ENCODE measurements at places on chromosomes 16 and 17.

DNA sequence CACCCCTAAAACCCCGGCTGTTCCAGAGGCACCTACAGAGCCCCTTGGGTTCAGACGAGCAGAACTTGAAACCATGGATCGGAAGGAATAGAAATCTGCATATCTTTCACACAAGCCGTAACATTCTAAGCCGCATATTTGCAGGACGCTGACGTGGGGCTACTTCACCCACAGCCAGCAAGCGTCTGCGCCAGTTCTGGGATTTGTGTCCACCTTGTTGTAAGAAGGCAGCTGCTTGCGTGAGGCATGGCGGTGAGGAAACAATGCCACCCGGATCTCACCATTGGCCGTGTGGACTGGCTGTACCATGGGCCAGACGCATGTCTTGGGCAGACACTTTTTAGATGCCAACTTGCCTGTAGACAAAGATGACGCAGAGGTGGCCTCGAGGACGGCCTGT lies 34.5 kb downstream of the TNFRSF13B start:
- no peak for DNase-seq

DNA sequence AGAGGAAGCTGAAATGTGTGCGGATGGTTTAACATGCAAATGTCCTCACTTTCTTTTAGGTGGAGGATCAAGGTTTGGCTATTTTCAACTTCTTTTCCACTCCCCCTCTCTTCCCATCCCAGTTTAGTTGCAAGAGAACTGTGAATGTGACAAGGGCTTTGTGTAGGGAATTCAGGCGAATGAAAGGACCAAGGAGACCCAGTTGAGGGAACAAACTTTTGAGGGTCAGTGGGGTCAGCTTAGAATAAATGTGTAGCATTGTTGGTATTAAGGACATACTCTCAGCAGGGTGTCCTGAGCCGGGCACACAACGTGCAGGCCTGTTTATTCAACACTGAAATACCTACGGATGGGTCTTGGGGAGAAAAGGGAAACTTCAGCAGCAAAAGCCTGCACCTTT lies 346.0 kb downstream of the PMP22 start:
- no peak for DNase-seq

- DNase-seq = no peak
Observed at GRCh38 chr16:86956437-86956836, 360.8 kb downstream of the C16orf95 start.

DNA sequence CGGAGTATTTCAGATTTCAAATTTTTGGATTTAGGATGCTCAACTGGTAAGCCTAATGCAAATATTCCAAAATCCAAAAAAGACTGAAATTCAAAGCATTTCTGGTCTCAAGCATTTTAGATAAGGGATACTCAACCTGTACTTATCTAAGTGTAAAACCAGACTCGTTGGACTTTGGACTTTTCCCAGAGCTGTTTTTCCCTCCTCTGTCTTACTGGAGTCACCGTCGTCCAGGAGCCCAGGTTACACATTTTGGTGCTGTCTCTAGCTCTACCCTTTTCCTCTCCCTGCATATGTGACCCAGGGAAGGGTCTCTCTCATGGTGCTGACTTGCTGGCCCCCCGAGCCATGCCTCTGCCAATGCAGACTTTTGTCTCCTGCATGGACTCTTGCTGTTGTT lies 46.0 kb upstream of the MMP2 start:
- DNase-seq = no peak

DNA sequence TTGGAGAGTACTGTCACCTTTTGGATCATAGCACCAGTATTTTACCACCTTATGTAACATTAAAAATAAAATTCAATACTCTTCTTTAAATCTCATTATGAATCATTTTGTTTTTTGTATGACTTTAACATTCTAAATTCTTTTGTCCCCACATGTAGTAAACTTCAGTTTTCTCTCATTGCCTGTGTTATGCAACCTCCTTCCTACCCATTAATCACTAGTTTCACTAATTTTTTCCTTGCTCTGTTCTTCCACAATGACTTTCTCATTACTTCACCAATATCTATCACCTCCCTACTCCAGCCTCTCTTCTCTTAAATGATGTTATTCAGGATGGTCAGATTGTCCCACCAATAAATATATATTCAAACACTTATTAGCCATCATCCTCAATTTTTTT lies 68.7 kb downstream of the TTC19 start:
- DNase-seq = no peak

DNA sequence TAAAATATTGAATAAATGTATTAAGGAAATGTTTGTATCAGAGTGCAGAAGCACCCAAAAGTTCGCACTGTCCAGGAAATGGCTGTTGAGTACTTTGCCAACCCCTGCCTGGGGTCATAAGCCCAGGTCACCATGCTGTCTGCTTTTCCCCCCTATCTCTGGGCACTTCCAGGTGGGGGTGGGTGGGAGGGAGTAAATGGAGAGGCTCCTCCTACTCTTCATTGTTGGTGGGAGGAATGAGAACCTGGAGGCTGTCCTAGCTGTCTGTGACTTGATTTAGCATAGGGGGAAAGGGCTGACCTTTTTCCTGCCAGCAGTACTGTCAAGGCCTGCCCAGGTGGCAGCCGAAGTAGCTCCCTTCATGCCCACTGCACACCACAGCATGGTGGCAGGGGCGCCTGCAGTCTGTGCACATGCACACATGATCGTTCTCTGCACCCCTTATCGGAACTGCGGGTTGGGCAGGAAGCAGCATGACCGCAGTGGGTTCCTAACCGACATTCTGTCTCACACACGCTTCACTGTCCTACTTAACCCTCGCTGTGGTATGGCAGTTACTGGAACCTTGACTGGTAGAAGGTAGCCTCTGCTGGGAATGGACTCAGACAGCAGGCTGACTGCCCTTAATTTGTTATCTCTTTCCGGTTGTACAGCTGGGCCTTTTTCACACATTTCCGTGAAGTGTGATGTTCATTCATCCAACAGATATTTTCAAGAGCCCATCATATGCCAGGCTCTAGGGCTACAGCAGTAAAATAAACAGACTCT lies 41.5 kb downstream of the LDHD start:
- no peak for DNase-seq

DNA sequence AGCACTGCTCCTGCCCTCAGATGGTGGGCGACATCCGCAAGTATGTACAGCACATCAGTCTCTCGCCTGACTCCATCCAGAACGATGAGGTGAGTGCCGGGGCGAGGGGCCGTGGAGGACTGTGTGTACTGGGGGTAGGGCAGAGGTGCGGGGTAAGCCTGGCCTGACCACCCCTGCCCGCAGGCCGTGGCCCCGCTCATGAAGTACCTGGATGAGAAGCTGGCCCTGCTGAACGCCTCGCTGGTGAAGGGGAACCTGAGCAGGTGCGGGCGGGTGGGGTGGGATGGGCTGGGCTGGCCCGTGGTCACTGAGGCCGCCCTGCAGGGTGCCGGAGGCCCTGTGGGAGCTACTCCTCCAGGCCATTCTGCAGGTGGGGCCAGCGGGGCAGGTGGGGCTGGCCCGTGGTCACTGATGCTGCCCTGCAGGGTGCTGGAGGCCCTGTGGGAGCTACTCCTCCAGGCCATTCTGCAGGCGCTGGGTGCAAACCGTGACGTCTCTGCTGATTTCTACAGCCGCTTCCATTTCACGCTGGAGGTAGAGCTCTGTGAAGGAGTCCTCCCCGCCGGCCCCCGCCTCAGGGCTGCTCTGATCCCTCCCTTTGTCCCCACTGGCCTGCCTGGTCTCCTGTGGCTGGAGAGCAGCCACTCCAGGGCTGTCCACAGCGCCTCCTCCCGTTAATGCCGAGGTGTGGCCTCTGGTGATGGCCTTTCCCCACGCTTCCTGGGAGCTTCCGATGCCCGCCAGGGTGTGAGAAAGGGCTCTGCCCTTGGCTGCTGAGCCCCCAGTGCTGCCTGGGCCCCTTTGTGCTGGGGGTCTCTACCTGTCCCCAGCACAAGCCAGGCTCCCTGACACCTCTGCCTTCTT lies 5.0 kb downstream of the TSR3 start:
- DNase-seq = no peak

DNA sequence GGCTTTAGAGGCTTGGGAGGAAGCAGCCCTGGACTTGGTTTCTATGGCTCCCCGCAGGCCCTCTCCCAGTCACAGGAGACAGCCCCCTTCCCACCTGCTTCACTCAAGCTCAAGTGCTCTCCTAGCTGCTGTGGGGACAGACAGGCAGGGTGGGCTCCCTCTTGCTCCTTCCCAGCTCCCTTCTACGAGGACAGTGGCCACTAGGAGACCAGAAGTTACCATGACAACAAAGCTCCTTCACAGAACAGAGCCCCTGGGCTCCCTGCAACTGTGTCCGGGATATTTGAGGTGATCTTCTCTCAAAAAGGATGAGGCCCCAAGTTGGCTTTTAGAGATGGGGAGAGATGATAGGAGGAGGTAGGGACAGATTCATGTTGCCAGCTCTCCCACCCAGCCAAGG lies 116.3 kb downstream of the AMFR start:
- DNase-seq = no peak

GRCh38 chr16:79469999-79470398 lies 130.5 kb downstream of the MAF start:
- DNase-seq = no peak

GRCh38 chr17:58534901-58535421 lies 20.5 kb upstream of the MTMR4 start:
- DNase-seq = no peak

DNA sequence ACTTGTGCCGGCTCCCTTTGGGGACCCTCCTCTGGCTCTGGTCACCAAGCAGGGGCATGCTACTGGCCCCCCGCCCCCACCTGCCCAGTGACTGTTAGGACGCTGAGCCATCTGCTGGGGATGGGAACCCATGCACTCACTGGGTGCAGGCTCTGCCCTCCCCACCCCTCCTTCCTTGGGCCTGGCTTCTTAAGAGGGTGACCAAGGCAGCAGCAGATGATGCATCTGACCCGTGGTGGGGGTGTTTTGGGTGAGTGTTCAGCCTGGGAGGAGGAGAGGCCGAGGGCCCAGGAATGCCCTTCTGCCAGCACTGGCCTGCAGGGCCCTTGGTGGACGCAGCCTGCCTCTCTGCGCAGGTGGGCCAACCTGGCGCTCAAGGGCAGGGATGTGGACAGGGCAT lies 19.2 kb upstream of the MTSS2 start:
- DNase-seq = no peak

- no peak for DNase-seq
Observed at GRCh38 chr17:1928976-1929375, 96.2 kb downstream of the RTN4RL1 start.

DNA sequence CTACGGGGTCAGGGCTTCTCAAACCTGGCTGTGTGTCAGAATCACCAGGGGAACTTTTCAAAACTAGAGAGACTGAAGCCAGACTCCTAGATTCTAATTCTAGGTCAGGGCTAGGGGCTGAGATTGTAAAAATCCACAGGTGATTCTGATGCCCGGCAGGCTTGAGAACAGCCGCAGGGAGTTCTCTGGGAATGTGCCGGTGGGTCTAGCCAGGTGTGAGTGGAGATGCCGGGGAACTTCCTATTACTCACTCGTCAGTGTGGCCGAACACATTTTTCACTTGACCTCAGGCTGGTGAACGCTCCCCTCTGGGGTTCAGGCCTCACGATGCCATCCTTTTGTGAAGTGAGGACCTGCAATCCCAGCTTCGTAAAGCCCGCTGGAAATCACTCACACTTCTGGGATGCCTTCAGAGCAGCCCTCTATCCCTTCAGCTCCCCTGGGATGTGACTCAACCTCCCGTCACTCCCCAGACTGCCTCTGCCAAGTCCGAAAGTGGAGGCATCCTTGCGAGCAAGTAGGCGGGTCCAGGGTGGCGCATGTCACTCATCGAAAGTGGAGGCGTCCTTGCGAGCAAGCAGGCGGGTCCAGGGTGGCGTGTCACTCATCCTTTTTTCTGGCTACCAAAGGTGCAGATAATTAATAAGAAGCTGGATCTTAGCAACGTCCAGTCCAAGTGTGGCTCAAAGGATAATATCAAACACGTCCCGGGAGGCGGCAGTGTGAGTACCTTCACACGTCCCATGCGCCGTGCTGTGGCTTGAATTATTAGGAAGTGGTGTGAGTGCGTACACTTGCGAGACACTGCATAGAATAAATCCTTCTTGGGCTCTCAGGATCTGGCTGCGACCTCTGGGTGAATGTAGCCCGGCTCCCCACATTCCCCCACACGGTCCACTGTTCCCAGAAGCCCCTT lies 10.9 kb downstream of the STH start:
- no peak for DNase-seq

DNA sequence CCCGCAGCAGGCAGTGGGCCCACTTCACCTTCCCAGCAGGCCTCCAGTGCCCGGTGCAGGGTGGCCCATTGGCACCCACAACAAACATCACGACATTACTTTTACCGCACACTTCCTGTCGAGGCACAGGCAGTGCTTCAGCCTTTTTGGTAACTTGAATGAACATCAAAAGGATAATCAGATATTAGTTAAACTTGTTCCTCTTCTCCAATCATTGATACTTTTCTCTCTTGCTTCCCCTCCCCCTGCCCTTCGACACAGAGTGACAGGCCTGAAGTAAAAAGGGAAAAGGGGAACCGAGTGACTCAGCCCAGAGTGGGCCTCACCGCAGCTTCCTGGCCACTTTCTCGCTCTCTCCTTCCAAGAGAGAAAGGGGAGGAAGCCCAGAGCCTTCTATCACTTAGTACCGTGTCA lies 507.0 kb downstream of the MAF start:
- no peak for DNase-seq

GRCh38 chr17:29734640-29735039 lies 111.9 kb upstream of the CORO6 start:
- DNase-seq = no peak

DNA sequence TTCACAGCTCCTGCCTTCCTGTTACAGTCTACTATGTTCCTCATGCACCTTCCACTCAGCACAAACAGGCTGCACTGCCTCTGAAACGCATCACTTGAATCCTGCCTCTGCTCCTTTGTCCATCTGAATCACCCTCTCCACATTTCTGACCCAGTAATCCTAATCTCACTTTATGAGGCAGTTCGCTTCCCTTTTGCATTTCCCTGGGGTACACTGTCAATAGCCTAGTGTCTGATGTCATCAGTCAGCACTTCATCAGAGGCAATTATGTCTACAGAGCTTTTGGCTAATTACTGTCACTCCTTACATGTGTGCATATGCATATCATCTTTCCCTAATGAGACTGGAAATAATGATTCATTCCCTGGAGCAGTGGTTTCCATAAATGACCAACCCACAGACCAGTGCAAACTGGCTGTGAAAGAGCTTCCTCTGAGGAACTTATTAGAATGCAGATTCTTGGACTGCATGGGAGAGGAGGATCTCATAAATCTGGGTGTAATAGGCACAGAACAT lies 23.6 kb downstream of the CA4 start:
- DNase-seq = no peak

DNA sequence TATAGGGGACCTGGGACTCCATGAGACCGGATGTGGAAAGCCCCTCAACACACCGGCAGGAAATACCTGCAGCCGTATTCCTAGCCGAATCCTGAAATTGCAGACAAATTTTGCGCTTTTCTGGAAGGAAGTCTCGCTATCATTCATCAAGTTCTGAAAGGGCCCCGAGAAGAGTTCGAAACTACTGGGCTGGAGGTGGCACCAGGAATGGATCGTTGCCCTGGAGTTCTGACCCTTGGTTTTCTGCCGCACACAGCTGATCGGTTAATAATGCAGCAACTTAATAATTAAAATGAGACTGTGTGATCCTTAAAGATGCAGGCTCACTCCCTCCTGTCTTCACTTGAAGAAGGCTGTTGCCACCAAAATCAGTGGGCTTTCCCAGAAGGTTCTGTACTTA lies 55.7 kb upstream of the MRTFB start:
- no peak for DNase-seq

Measured in NCI-H1417 treated with DMSO at 0.1 percent for 48 hours (cell line).